ENCODE measurements at places on chromosomes 6 and 20. TPM values are rescaled to one million over a fixed set of nuclear protein-coding genes. Genes with fewer than 3 reads are reported as not detected.

The NFATC2 gene
- 3.5 TPM for total RNA-seq

The KCNG1 gene
- total RNA-seq = 4.4 TPM

- no peak overlapping the region for H3K4me3 ChIP-seq
- no peaks in the 10 kb centered on the region for H3K27me3 ChIP-seq
- H3K27ac ChIP-seq = no peak overlapping the region
- DNase-seq = no peak
Observed at GRCh38 chr6:147691446-147691845, 183.0 kb downstream of the SAMD5 start.

GRCh38 chr6:159217595-159218275 is 48.5 kb downstream of the FNDC1 start:
- H3K27ac ChIP-seq = no peak overlapping the region
- H3K27me3 ChIP-seq = peaks cover 1% of the 10 kb centered on the region
- H3K4me1 ChIP-seq = peaks cover 5% of the 10 kb centered on the region
- H3K4me3 ChIP-seq = no peak overlapping the region

DNA sequence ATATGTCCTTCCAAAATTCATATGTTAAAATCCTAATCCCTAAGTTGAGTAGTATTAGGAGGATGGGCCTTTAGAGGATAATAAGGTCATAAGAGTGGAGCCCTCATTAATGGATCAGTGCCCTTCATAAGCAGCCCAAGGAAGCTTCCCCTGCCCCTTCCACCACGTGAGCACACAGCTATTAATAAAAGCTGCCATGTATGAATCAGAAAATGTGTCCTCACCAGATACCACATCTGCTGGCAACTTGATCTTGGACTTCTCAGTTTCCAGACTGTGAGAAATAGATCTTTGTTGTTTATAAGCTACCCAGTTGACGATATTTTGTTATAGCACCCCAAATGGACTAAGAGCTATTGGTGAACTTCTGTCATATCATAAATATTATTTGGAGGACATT is 207.7 kb upstream of the HDDC2 start:
- H3K4me3 ChIP-seq = no peak overlapping the region
- no peak overlapping the region for H3K27ac ChIP-seq
- no peaks in the 10 kb centered on the region for H3K36me3 ChIP-seq
- no peak for DNase-seq
- peaks cover 3% of the 10 kb centered on the region for H3K4me1 ChIP-seq

- no peak overlapping the region for H3K27ac ChIP-seq
- DNase-seq = no peak
- H3K36me3 ChIP-seq = no peaks in the 10 kb centered on the region
- H3K4me3 ChIP-seq = no peak overlapping the region
- H3K27me3 ChIP-seq = peaks cover 5% of the 10 kb centered on the region
Observed at GRCh38 chr20:19603376-19603750, 154.7 kb upstream of the RIN2 start.

DNA sequence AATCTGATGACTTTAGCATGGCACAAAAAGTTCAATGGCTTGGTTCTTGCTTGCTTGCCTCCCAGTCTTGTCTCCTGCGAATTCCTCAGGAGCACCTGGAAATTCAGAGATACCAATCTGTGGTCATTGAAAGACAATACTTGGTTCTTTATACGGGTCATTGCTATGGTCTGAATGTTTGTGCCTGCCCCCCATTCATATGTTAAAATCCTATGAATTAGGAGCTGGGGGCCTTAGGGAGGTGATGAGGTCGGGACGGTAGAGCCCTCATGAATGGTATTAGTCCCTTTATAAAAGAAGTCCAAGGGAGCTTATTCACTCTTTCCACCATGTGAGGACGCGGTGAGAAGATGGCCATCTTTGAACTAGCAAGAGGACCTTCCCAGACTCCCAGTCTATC is 721.8 kb downstream of the UTRN start:
- H3K4me1 ChIP-seq = no peaks in the 10 kb centered on the region
- H3K4me3 ChIP-seq = no peak overlapping the region
- no peak for DNase-seq
- H3K36me3 ChIP-seq = no peaks in the 10 kb centered on the region
- no peaks in the 10 kb centered on the region for H3K27me3 ChIP-seq
- H3K27ac ChIP-seq = no peak overlapping the region

DNA sequence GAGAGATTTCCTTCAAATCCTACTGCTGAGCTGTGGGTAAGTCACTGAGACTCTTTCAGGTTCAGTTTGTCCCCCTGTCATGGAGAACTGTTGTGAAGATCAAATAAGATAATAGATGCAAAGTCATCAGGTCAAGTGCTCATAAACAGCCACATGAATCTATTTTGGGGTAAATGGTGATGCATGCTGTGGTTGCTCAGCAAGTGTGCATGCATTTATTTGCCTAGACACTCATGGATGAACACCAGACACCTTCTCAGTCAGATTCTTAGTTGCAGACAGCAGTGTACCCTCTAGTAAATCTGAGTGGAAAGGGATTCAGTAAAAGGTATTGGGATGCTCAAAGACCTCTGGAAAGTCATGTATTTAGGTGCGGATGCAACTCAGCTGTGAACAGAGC is 168.0 kb upstream of the FOXA2 start:
- no peaks in the 10 kb centered on the region for H3K4me1 ChIP-seq
- peaks cover 8% of the 10 kb centered on the region for H3K27me3 ChIP-seq
- no peak overlapping the region for H3K4me3 ChIP-seq
- no peaks in the 10 kb centered on the region for H3K36me3 ChIP-seq

GRCh38 chr6:157393669-157394327 is 12.8 kb downstream of the ZDHHC14 start:
- H3K27me3 ChIP-seq = no peaks in the 10 kb centered on the region
- H3K27ac ChIP-seq = peak overlapping the region; percentile 27
- no peak for DNase-seq
- peaks cover 11% of the 10 kb centered on the region for H3K36me3 ChIP-seq
- H3K4me1 ChIP-seq = peaks cover 47% of the 10 kb centered on the region

Data from endothelial cell (in vitro differentiated cells).